Activated T-helper 1 cell treated with anti-CD3 and anti-CD28 coated beads, Interleukin-2, amount 50 U/mL, for 16 hours (primary cell): ENCODE measurements at places on chromosomes 11 and 22.

DNA sequence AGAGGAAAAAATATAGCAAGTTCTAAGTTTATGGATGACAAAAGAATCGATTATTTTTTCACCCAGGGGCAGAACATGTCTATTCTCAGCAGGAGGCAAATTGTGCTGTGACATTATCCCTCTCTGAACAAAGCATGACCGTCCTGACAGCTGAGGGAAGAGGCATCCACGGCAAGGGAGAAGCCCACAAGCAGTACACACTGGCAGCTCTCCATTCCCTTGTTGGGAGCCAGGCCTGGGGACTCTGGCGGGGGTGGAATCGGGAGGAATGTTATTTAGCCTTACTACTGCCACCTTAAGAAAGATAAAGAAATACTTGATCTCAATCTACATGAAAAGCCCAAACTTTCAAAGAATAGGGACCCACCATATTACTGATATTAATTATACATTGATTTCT lies 3.4 kb downstream of the KIRREL3 start:
- DNase-seq = no peak

DNA sequence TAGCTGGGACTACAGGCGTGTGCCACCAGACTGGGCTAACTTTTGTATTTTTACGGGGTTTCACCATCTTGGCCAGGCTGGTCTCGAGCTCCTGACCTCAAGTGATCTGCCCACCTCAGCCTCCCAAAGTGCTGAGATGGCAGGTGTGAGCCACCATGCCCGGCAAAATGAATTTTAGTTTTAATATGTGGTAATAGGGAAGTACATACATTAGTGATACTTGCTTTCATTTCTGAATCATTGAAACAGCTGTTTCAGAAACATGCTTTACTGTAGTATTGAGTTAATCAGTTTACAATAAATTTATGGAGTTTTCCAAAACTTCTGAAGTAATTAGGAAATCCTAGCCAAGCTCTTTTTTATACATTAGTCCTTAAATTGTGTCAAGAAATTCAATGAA lies 15.6 kb downstream of the PCF11 start:
- DNase-seq = no peak

DNA sequence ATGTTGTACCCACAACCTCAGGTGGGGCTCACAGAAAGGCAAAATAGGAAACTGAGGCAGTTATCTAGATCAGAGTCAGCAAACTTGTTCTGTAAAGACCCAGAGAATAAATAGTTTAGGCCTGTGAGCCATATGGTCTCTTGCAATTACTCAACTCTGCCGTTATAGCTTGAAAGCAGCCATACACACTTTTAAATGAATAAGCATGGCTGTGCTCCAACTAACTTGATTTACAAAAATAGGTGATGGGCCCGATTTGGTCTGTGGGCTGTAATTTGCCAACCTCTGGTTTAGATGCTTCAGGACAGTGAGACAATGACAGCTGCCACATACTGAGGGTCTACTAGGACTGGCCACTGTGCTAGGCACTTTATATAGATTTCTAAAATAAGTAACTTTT lies 198.8 kb upstream of the NARS2 start:
- no peak for DNase-seq

DNA sequence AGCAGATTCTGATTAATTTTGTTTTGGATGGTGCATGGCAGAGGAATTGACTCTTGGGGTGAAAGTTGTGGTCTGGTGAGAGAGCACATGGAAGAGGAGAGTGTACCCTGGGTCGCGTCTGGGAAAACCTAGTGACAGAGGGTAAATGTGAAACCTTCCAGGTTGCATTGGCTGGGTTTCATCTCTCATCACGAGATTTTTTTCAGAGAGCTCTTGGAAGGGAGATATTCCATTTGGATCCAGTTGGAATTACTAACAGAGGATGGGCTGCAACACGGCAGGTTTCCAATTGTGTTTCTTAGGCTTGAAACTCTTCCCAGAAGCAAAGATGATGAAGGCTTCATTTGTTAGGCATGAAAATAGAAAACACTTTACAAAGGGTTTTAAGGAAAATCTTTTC lies 109.7 kb upstream of the MTMR2 start:
- DNase-seq = no peak
